ENCODE measurements at places on chromosomes 2 and 18. TPM values are rescaled to one million over a fixed set of nuclear protein-coding genes. Genes with fewer than 3 reads are reported as not detected.
A peak's percentile ranks its signal among the peaks of the same experiment; 100 is the strongest.

Gene MRPL19
- total RNA-seq: 18.0 TPM

- no peak for DNase-seq
Measured at GRCh38 chr2:47214990-47215389, 59.9 kb upstream of the STPG4 start.

Gene LIMS4
- not detected for total RNA-seq

DNA sequence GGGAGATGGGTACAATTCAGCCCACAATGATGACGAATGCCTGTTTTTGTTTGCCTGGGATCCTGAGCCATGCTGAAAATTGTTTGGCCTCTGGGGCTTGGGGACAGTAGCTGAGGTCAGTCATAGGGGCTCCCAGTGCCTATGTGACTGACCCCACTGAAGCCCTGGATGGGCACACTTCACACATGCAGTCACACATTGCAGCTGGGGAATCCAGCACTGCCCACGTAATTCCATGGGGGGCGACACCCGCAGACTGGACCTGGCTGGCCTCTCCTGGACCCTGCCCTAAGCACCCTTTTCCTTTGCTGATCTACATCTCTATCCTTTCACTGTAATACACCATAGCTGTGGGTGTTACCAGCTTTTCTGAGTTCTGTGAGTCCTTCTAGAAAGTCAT lies 295.2 kb upstream of the HS6ST1 start:
- no peak for DNase-seq

DNA sequence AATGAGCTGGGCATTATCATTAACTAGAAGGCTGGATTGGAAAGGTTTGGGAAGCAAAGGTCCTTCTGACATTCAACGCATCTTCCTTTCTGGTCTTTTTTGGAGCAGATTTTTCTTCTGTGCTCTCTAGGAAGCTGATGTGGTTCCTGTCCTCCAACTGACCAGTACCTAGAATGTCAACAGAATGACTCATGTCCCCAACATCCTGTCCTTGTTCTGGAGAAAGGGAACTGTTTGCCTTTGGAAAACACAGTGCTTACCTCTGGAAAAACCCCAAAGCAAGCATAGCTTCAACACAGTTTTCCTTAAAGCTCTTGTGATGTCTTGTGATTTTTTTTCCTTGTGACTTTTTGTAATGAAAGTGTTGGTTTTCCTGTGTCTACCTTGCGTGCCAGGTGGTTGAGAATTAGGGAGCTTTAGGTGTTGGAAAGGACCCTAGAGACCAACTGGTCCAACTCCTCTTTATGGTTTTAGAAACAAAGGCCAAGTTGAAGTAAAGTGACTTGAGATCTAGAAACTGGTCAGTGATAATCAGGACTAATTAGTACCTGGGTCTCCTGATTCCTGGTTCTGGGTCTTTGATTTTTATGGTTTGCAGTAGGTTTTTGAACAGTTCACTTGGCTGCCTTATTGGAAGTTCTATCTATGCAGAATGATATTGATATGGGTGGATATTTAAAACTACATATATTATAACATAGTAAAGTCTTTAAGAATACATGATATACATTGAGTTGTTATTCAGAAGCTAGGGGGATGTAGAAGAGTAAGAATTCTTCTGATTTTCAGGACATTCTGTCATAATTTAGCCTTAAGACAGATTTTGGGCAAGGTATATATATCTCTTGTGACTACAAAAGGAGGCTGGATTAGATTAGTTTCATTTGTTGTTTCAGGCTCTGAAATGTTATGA lies 70.5 kb downstream of the FMNL2 start:
- DNase-seq: no peak

- peak; percentile 61 for DNase-seq
Measured at GRCh38 chr2:127575185-127575765, 39.8 kb downstream of the MYO7B start.

Gene LRRTM1
- total RNA-seq: not detected

GRCh38 chr2:127700527-127701192 lies 637 bp upstream of the SFT2D3 start:
- peak; percentile 23 for DNase-seq

- DNase-seq: no peak
Measured at GRCh38 chr2:62406573-62407043, 99.4 kb downstream of the TMEM17 start.
